Regular cardiac myocyte (primary cell): ENCODE measurements at places on chromosomes 1 and 21. TPM values are rescaled to one million over a fixed set of nuclear protein-coding genes. Genes with fewer than 3 reads are reported as not detected.

Gene TCHH
- total RNA-seq: under 0.01 TPM in 1 of 2 replicates, not detected in the other

Gene SLC45A1
- 1.2 and 1.4 TPM in 2 replicates for total RNA-seq

Gene GJA8
- not detected in 2 replicates for total RNA-seq

Gene SLC30A10
- total RNA-seq: not detected in 2 replicates

Gene SLFNL1
- under 0.01 and 0.28 TPM in 2 replicates for total RNA-seq

Gene LCA5L
- total RNA-seq: 1.4 and 1.5 TPM in 2 replicates

Gene KLHDC8A
- total RNA-seq: not detected in 2 replicates

Gene RBM34
- total RNA-seq: 65.1 and 67.7 TPM in 2 replicates

Gene RGS8
- 0.28 TPM in 1 of 2 replicates, not detected in the other for total RNA-seq

Gene SPATA46
- total RNA-seq: not detected in 2 replicates

Gene TMEM125
- under 0.01 TPM in 1 of 2 replicates, not detected in the other for total RNA-seq

Gene CCDC181
- total RNA-seq: 0.77 and 1.7 TPM in 2 replicates

Gene LHX8
- not detected in 2 replicates for total RNA-seq

Gene CNTN2
- total RNA-seq: under 0.01 TPM in 2 replicates

Gene LMOD1
- 3.1 and 25.7 TPM in 2 replicates for total RNA-seq

Gene STX12
- 60.8 and 97.8 TPM in 2 replicates for total RNA-seq

Gene HSD3B1
- not detected in 2 replicates for total RNA-seq

Gene PDC
- 0.38 TPM in 1 of 2 replicates, not detected in the other for total RNA-seq

Gene LCE1F
- not detected in 2 replicates for total RNA-seq

Gene A3GALT2
- total RNA-seq: 0.28 TPM in 1 of 2 replicates, not detected in the other

Gene RGSL1
- not detected in 2 replicates for total RNA-seq

Gene LSM10
- total RNA-seq: 9.6 and 43.3 TPM in 2 replicates

Gene ZBTB8B
- total RNA-seq: under 0.01 TPM in 2 replicates

Gene MATN1
- total RNA-seq: 0.28 TPM in 1 of 2 replicates, not detected in the other

Gene TSPAN2
- 0.58 and 0.85 TPM in 2 replicates for total RNA-seq

Gene MROH7
- total RNA-seq: 0.28 TPM in 1 of 2 replicates, not detected in the other

Gene ANKRD34A
- total RNA-seq: 0.28 and 0.38 TPM in 2 replicates

Gene PDZK1
- 0.38 and 0.56 TPM in 2 replicates for total RNA-seq

Gene BPNT1
- total RNA-seq: 26.2 and 38.7 TPM in 2 replicates

Gene TDRD5
- not detected in 2 replicates for total RNA-seq

Gene CHODL
- not detected in 2 replicates for total RNA-seq

Gene PTAFR
- total RNA-seq: under 0.01 TPM in 2 replicates

Gene KRTAP11-1
- not detected in 2 replicates for total RNA-seq

Gene MUTYH
- total RNA-seq: 10.7 and 20.3 TPM in 2 replicates

Gene UBE2U
- total RNA-seq: not detected in 2 replicates

Gene IFI16
- 71.9 and 107 TPM in 2 replicates for total RNA-seq

Gene LIN28A
- not detected in 2 replicates for total RNA-seq

Gene SYCP1
- not detected in 2 replicates for total RNA-seq

Gene NCAM2
- total RNA-seq: 6.3 and 11.6 TPM in 2 replicates

Gene C1orf159
- 4.4 and 5.4 TPM in 2 replicates for total RNA-seq

Gene CIART
- total RNA-seq: 4.8 and 5.9 TPM in 2 replicates

Gene RPAP2
- total RNA-seq: 7.1 and 10.4 TPM in 2 replicates
